GM23248 (cell line): ENCODE measurements at places on chromosomes 4 and X.

DNA sequence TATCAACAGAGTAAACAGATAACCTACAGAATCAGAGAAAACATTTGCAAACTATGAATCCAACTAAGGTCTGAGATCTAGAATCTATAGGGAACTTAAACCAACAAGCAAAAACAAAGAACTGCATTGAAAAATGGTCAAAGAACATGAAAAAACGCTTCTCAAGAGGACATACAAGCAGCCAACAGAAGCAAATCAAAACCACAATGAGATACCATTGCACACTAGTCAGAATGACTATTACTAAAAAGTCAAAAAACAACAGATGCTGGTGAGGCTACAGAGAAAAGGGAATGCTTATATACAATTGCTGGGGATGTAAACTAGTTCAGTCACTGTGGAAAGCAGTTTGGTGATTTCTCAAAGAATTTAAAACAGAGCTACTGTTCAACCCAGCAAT, 255.7 kb downstream of the TMEM47 start:
- no peak for DNase-seq

DNA sequence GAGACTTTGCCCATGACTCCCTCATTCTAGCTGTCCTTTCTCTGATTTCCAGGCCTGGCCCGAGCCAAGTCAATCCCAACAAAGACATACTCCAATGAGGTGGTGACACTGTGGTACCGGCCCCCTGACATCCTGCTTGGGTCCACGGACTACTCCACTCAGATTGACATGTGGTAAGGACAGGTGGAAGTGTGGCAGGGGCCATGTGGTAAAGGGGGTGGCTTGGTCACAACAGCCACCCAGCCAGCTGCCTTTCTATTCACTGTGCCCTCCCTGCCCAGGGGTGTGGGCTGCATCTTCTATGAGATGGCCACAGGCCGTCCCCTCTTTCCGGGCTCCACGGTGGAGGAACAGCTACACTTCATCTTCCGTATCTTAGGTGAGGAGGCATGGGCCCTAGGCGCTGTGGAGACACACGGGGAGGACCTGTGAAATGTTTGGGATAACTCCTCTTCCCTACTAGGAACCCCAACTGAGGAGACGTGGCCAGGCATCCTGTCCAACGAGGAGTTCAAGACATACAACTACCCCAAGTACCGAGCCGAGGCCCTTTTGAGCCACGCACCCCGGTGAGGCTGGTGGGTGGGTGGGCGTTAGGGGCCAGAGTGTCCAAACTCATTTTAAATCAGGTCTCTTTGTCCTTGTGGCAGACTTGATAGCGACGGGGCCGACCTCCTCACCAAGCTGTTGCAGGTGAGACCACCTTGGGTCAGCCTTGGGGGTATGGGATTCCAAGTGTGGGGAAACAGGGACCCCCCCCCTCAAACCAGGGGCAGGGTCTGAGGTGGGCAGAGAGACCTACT, 6.1 kb upstream of the USP11 start:
- DNase-seq = no peak

- no peak for DNase-seq
Measured at GRCh38 chr4:24794051-24794450, 1.3 kb upstream of the SOD3 start.

GRCh38 chrX:69031181-69031580, 134.1 kb downstream of the PJA1 start:
- no peak for DNase-seq

GRCh38 chr4:141132072-141132708, 1.1 kb downstream of the RNF150 start:
- DNase-seq = peak; percentile 61

- no peak for DNase-seq
Measured at GRCh38 chrX:22041907-22042530, 9.9 kb downstream of the PHEX start.

- DNase-seq = no peak
Measured at GRCh38 chr4:97396605-97397004, 746.7 kb downstream of the STPG2 start.

DNA sequence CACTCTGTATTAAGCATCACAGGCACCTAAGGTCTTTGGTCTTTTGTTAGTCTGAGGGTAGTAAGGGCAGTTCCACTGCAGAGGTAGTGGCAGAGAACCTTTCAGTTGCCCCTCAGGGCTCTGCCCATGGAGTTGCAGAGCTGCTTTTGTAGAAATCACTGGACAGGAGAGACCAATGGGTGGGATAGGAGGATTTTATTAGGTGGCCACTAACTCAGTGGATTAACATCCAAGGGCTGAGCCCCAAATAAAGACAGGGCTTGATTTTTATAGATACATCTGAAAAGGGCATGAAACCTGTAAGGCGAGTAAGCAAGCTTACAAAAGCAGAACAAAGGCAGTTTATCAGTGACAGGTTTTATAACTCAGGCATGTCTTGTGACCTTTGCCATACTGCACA, 1035.4 kb downstream of the SH3BGRL start:
- no peak for DNase-seq

- peak; percentile 25 for DNase-seq
Measured at GRCh38 chrX:1582686-1583437, 8.5 kb upstream of the AKAP17A start.

- no peak for DNase-seq
Measured at GRCh38 chr4:4948370-4948769, 70.9 kb downstream of the CYTL1 start.

DNA sequence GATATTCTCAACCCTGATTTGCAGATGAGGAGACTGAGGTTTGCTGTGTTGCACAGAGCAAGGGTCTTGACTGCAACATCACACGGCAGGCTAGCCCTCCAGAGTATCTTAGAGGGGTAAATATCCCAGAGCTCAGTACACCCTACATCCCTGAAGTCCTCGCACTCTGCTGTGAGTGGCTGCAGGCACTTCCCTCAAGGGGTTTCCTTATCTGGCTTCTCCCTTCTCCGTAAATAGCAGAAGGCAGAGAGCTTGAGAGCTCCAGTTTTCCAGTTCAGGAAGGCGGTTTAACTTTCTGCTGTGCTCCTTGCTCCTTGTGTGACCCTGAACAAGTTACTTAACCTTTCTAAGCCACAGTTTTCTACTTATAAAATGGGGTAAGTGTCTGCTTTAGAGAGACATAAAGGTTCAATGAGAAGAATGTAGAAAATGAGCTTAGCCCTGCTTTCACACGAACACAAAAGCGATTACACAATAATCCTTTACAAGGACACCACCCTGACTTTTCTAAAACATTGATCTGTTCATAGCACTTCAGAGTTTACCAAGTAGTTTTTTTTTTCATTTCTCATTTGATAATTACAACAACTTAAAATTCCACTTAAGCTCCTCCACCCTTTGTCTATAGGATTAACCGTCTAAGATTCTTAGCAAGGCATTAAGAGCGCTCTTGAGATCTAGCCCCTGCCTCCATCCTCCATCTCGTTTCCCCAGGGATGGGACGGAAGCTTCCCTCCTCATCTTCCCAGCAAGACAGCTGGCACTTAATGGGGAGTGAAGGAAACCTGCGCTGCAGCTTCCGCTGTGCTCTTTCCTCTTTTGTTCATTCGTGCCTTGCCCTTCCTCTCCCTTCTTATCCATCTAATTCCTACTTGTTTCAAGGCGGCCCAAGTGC, 68.4 kb downstream of the TAPT1 start:
- peak; percentile 13 for DNase-seq

DNA sequence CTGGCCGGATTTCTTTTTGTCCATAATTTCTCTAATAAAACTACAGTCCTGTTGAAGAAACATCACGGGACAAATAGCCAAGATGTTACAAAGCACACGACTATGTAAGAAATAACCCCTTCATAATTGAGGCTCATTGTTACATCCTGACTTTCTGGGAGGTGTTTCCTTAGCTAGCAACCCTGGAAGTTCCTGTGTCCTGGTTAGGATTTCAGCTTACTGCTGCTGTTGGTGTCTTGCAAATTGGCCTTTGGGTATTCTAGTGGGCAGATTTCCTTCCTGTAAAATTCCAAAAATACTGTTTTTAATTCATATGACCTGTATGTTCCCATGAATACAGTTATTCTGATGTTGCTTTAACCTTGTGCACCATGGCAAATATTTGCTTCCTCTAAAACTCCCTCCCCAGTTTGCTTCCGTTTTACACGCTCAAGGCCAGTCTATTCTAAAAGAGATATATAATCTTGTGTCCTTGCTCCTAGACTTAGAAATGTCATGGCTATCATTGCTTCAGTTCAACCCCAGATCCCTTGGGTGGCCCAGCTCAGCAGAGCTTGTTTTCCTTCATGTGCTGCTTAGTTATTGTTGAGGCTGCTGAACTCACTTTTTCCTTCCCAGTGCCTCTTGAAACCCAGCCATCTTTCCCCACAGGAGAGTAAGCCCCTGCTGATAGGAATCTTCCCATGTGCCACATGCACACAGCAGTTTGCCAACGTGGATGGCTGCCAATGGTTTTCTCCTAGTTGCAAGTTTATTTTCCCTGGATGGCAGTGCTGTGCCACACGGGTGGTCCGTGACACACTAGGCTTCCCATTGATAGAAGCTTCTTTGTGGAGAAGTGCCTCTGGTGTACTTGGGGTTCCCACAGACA, 75.8 kb downstream of the TSPAN7 start:
- no peak for DNase-seq

DNA sequence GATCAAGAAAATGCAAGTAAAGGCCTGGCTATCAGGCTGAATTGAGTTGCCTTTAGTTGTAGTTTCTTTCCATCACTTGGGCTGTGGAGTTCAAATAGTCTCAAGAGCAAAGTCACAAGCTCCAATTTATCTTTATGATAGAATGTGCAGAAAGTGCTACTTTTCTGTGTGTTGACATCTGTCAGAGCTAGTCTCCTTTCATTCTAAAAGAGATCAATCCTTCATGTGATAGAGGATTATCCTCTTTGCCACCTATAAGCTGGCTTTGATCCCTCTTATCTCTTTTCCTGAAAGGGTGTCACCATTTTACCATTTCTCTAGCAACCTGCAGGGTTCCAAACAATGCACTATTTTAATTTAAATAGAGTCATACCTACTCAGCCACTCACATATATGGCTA, 224.9 kb downstream of the TEX13A start:
- no peak for DNase-seq

DNA sequence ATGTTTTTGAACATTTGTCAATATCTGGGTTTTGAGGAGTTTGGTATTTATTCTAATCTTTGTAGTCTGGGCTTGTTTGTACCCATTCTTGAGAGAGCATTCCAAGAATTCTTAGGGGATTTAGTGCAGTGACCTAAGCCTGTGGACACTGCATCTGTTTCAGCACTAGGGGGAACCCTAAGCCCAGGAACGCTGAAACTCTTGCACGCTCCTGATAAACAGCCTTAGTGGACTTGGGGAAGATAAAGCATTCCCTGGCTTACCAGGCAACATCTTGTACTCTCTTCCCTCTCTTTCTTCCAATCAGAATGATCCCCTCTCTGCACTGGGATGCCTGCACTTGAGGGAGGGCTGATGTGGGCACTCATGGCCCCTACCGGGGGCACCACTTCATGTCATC, 654.9 kb upstream of the HTR2C start:
- DNase-seq = peak; percentile 32

- no peak for DNase-seq
Measured at GRCh38 chr4:5869966-5870619, 22.8 kb downstream of the CRMP1 start.

DNA sequence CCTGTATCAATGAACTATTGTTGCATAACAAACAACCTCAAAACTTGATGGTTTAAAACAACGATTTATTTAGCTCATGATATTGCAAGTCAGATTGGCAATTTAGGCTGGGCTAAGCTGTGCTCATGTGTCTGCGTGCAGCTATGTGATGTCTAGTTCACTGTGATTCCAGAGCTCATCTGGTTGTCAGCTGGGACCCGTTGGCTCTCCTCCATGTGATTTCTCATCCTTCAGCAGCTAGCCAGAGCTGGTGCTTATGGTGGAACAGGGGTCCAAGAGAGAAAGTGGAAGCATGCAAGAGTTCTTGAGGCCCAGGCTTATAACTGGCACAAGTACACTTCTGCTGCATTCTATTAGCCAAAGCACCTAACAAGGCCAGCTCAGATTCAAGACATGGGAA, 28.8 kb upstream of the TRPC3 start:
- DNase-seq = peak; percentile 16

- DNase-seq = no peak
Measured at GRCh38 chrX:45198301-45198700, 2.4 kb downstream of the DIPK2B start.

GRCh38 chrX:155053656-155054055, 17.3 kb downstream of the CMC4 start:
- DNase-seq = no peak

- DNase-seq = peak; percentile 67
Measured at GRCh38 chrX:40646489-40647306, 663 bp downstream of the CXorf38 start.

DNA sequence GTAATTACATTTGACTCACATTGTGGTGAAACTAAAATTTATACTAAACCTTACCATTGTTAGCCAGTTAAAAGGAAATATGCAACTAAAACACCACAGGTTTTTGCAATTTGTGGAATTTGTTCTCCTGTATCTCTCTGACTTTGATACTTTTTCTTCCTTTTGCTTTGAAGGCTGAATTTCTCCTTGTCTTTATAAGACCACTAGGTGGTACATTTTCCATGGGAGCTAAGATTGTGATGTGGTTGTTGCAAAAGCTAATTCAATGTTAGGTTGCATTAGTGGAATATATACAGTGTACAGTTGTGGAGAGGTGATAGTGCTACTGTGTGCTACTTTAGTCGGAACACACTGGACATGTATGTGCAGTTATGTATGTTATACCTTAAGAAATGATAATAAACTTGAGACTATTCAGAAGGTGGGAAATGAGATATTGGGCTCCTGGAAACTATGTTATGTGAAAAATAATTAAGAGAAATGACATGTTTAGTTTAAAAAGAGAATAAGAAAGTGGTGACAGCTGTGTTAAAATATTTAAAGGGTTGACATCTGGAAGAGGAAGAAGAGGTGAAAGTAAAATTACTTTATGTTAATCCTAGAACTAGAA, 70.3 kb downstream of the ARL9 start:
- peak; percentile 66 for DNase-seq

GRCh38 chr4:92305148-92305877, 1.5 kb downstream of the GRID2 start:
- DNase-seq = peak; percentile 51

DNA sequence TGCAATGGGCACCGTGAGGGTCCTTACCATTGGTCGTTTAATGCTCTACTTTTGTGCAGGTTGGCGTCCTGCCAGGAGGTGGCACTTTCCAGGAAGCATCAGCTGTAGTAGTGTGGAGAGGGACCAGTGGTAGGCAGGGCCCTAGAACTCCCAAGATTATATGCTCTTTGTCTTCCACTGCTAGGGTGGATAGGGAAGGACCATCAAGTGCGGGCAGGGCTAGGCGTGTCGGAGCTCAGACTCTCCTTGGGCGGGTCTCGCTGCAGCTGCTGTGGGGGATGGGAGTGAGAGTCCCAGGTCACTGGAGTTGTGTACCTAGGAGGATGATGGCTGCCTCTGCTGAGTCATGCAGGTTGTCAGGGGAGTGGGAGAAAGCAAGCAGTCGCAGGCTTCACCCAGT, 134.7 kb downstream of the KLF8 start:
- DNase-seq = no peak

DNA sequence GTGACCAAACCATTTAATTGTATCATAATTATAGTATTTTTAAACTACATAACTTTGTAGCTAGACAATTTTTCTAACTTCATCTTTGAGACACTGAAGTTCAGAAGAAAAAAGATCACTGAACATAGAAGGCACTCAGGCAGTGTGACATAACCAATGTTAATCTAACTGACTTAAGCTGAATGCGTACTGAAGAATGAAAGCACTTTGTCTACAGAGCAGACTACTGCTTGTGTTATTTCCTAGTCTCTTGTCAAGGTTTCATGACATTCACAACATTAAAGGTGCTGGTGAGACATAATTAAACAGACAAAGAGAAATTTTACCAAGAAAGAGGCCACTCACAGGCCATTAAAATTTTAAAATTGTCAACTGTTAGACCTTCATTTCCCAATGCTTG, 13.5 kb downstream of the AMMECR1 start:
- DNase-seq = no peak
